ENCODE measurements at places on chromosomes 7 and 10.

DNA sequence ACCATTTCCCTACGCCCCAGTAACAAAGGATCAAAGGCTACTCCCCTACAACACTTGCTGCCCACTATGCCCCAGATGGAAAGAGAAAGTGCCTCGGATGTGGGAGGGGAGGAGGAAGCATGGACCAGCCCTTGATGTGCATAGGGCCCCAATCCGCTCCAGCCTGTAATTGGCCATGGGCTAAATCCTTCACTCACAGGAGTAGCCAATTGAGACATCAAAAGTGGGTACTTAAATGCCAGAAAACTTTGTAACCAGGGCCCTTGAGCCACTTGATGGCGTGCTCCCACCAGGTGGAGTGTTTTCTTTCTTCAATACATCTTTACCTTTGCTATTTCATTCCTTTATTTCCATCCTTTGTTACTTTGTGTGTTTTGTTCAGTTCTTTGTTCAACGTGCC is 500.5 kb upstream of the LRRN3 start:
- H3K27ac ChIP-seq: no peak overlapping the region
- no peaks in the 10 kb centered on the region for H3K4me1 ChIP-seq
- no peak overlapping the region for H3K4me3 ChIP-seq
- no peaks in the 10 kb centered on the region for H3K27me3 ChIP-seq
- DNase-seq: no peak
- no peaks in the 10 kb centered on the region for H3K36me3 ChIP-seq

DNA sequence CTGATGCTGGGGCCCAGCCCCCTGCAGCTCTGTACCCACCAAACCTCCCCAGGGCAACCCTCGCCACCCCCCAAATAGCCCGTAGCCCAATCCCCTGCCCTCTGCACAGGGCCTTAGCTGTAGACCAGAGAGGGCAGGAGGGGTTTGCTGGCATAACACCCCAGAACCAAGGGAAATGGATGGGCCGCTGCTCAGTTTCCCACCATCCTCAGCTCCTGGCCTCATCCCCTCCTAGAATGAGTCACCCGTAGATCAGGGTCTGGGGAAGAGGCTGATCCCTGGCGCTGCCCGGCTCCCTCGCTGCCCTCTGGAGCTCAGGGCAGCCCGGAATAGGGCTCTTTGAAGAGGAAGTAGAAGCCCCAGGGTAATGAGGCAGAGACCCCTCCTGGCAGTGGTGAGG is 31.2 kb downstream of the LDB3 start:
- H3K27ac ChIP-seq: peak overlapping the region; percentile 48
- peaks cover 13% of the 10 kb centered on the region for H3K4me1 ChIP-seq
- H3K4me3 ChIP-seq: no peak overlapping the region
- no peak for DNase-seq

- no peaks in the 10 kb centered on the region for H3K4me1 ChIP-seq
- no peak overlapping the region for H3K4me3 ChIP-seq
- no peak overlapping the region for H3K27ac ChIP-seq
Measured at GRCh38 chr7:41399171-41399570, 303.7 kb downstream of the INHBA start.

DNA sequence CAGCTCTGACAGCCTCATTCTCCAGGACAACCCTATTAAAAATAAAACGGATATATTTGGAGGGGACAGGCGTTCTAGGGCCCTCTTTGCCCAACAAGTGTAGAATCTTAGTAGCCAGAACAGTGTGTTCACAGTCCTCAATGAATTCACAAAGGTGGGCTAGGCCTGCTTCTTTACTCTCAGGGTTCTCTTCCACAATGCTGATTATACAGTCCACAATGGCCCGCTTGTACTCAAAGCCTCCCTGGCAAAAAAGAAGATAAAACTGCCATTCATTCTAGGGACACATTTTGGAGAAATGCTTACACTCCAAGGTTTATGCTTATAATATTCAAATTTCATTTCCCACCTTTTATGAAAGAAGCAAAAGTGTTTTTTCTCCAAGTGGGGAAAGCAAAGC is 62.6 kb downstream of the MEST start:
- H3K4me1 ChIP-seq: no peaks in the 10 kb centered on the region
- H3K27ac ChIP-seq: no peak overlapping the region
- DNase-seq: no peak
- no peaks in the 10 kb centered on the region for H3K27me3 ChIP-seq
- H3K36me3 ChIP-seq: peaks cover 4% of the 10 kb centered on the region
- no peak overlapping the region for H3K4me3 ChIP-seq

DNA sequence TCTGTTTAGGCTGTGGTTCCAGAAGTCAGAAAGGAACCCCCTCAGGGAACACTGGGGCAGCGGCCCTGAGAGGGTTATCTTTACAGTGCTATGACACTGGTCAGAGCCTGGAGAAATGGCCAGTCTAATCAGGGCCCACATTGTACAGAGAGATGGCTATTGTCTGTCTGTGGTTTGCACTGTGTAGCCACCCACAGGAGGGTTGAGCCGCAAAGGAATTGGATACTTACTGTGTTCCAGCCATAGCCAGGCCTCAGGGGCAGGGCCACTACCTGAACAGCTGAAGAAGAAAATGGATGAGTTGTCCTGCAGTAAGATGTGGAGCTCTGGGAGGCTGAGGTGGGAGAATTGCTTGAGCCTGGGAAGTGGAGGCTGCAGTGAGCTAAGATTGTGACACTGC is 47.5 kb upstream of the PODXL start:
- peaks cover 18% of the 10 kb centered on the region for H3K4me1 ChIP-seq
- DNase-seq: no peak
- no peak overlapping the region for H3K4me3 ChIP-seq

GRCh38 chr7:3067193-3067592 is 23.5 kb upstream of the CARD11 start:
- H3K27me3 ChIP-seq: no peaks in the 10 kb centered on the region
- no peaks in the 10 kb centered on the region for H3K4me1 ChIP-seq
- no peak overlapping the region for H3K4me3 ChIP-seq
- H3K27ac ChIP-seq: no peak overlapping the region
- H3K36me3 ChIP-seq: no peaks in the 10 kb centered on the region

GRCh38 chr7:24697416-24697815 is 59.8 kb downstream of the GSDME start:
- H3K4me1 ChIP-seq: peaks cover 21% of the 10 kb centered on the region
- no peak overlapping the region for H3K4me3 ChIP-seq

DNA sequence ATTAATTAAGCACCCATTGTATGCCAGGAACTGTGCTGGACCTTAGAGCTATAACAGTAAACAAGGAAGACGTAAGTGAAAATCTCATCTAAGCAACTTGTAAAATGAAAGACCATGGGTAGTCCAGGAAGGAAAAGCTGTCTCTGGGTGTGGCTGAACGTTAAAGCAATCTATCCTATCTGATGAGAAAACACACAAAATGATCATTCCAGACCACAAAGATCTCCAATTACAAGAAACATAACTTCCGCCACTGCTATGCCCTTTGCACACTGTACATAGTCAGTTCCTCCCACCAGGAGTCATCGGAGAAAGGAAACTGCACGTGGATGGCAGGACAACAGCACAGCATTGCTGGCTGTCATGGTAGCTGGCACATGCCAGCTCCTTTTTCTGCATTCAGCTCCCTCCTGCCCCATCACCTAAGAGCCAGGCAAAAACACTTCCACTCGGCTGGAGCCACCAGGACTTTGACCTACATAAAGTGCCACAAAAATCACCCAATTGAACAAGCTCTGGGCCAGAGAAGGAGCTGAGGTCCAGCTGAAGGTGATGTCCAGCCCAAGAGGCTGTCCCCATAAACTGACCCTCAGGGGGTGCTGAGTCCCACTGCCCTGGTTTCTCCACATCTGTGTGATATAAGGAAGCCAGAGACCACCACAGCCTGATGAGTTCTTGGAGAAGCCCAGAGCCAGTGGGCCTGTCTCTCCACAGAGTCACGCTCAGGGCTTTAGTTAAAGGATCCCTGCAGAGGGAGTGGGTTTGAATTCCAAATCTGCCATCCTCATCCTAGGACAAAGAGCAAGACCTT is 56.4 kb downstream of the STEAP1B start:
- no peak overlapping the region for H3K27ac ChIP-seq
- H3K4me3 ChIP-seq: no peak overlapping the region
- DNase-seq: no peak
- H3K4me1 ChIP-seq: peaks cover 19% of the 10 kb centered on the region
- H3K27me3 ChIP-seq: no peaks in the 10 kb centered on the region

- no peaks in the 10 kb centered on the region for H3K36me3 ChIP-seq
- no peaks in the 10 kb centered on the region for H3K4me1 ChIP-seq
- H3K27me3 ChIP-seq: no peaks in the 10 kb centered on the region
Measured at GRCh38 chr7:156282816-156283215, 357.8 kb upstream of the RNF32 start.

GRCh38 chr10:23060918-23061317 is 34.5 kb upstream of the MSRB2 start:
- H3K36me3 ChIP-seq: no peaks in the 10 kb centered on the region
- no peak for DNase-seq
- H3K4me3 ChIP-seq: no peak overlapping the region
- peaks cover 18% of the 10 kb centered on the region for H3K4me1 ChIP-seq
- H3K27ac ChIP-seq: no peak overlapping the region

DNA sequence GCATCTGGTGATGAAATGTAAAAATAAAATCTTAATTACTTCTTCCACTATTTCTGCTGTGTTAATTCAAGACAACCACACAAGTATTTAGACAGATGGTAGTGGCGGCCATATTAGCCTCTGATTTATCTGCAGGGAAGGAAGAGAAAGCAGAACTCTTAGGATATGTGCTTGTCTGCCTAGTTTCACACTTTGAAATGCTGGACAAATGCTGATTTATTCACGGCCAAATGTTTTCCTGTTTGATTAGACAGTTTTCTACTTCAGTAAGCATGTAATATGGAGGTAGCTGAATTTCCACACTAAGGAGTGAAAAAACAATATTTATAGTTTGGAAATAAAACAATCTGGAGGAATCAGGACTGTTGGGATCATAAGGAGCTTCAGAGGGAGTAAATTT is 158.1 kb downstream of the AGMO start:
- no peaks in the 10 kb centered on the region for H3K4me1 ChIP-seq
- H3K4me3 ChIP-seq: no peak overlapping the region
- H3K36me3 ChIP-seq: no peaks in the 10 kb centered on the region
- no peak for DNase-seq
- no peaks in the 10 kb centered on the region for H3K27me3 ChIP-seq

DNA sequence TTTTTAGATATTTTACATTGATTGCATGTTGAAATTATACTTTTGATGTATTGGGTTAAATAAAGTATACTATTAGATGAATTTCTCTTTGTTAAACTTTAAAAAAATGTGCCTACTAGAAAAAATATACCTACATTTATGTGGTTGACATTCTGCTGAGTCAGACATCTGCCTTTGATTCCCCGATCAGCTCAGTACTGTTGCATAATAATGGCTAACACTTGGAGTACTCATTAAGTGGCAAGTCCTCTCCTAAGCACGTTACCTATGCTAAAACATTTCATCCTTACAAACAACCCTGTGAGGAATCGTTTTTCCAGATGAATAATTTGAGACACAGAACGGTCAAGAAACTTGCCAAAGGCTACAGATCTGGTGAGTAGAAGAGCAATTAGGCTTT is 14.0 kb upstream of the SEM1 start:
- no peak for DNase-seq
- no peak overlapping the region for H3K27ac ChIP-seq
- no peak overlapping the region for H3K4me3 ChIP-seq
- no peaks in the 10 kb centered on the region for H3K36me3 ChIP-seq
- H3K4me1 ChIP-seq: no peaks in the 10 kb centered on the region

GRCh38 chr7:100130608-100131453 is 4.1 kb downstream of the MBLAC1 start:
- H3K27me3 ChIP-seq: no peaks in the 10 kb centered on the region
- peaks cover 13% of the 10 kb centered on the region for H3K4me1 ChIP-seq
- no peak overlapping the region for H3K27ac ChIP-seq
- H3K36me3 ChIP-seq: no peaks in the 10 kb centered on the region

DNA sequence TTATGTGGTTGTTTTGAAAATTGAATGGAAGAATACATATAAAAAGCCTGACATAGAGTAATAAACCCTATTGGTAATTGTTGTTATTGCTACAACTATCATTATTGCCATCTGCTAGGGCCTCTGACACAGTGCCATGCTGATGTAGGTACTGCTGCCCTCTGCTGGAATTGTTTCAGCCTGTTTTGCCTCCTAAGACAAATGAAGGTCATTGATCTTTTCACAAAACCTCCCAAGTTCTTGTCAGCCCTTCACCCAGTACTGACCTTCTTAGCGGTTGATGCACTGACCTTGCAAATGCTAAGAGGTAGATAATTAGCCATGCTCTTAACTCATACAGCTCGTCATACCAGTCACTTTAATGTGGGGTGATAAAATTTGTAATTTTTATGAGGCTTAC is 975.2 kb downstream of the SORCS1 start:
- no peak overlapping the region for H3K4me3 ChIP-seq
- DNase-seq: no peak
- no peaks in the 10 kb centered on the region for H3K4me1 ChIP-seq

- H3K4me3 ChIP-seq: no peak overlapping the region
- H3K36me3 ChIP-seq: no peaks in the 10 kb centered on the region
- peaks cover under 1% of the 10 kb centered on the region for H3K4me1 ChIP-seq
- no peak for DNase-seq
- H3K27ac ChIP-seq: no peak overlapping the region
Measured at GRCh38 chr10:70555371-70555770, 47.2 kb downstream of the PRF1 start.

GRCh38 chr10:49119746-49120145 is 4.4 kb upstream of the VSTM4 start:
- no peaks in the 10 kb centered on the region for H3K36me3 ChIP-seq
- no peak overlapping the region for H3K4me3 ChIP-seq
- no peaks in the 10 kb centered on the region for H3K27me3 ChIP-seq
- no peaks in the 10 kb centered on the region for H3K4me1 ChIP-seq
- H3K27ac ChIP-seq: no peak overlapping the region
- DNase-seq: no peak

DNA sequence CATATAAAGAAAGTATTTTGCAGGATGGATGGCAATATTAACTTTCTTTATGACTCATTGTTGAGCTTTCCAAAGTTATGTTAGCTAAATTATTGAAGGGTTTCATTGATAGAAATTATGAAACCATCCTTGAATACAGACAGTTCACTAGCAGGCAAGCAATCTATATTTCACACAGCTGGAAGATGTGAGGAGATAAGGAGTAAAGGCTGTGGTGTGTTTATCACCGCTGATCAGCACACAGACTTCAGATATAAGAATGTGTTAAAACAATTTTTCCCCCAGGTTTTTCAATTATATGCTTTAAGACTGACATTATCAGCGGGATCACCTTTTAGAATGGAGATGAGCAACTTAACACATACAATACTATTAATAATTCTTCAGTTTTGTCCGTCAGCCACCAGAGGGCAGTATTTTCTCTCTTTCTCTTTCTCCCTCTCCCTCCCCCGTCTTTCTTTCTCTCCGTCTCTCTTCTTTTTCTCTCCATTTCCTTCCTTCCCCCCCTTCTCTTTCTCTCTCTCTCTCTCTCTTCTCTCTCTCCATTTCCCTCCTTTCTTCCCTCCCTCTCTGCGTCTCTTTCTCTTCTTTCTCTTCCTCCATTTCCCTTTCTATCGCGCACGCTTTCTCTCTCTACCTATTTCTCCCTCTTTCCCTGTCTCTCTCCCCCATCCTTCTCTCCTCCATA is 62.9 kb upstream of the FAM171A1 start:
- H3K36me3 ChIP-seq: no peaks in the 10 kb centered on the region
- H3K4me3 ChIP-seq: peak overlapping the region; percentile 43
- no peak for DNase-seq
- no peaks in the 10 kb centered on the region for H3K4me1 ChIP-seq

- no peak overlapping the region for H3K4me3 ChIP-seq
- no peaks in the 10 kb centered on the region for H3K27me3 ChIP-seq
- DNase-seq: no peak
- H3K27ac ChIP-seq: peak overlapping the region; percentile 72
Measured at GRCh38 chr10:31000867-31001266, 30.8 kb downstream of the ZNF438 start.

Measured in gastrocnemius medialis (tissue), 4 donors.